ENCODE measurements at places on chromosomes 4 and X. TPM values are rescaled to one million over a fixed set of nuclear protein-coding genes. Genes with fewer than 3 reads are reported as not detected.

Gene SH3RF1
- polyA plus RNA-seq = 30.1 TPM

Gene GSTCD
- 19.8 TPM for polyA plus RNA-seq

Gene SERPINA7
- polyA plus RNA-seq = 0.22 TPM

Gene UGT2B11
- 1.8 TPM for polyA plus RNA-seq

Gene VCX2
- polyA plus RNA-seq = not detected

Gene RAB39B
- polyA plus RNA-seq = 2.8 TPM

Gene SOWAHD
- 0.40 TPM for polyA plus RNA-seq

Gene FAT1
- polyA plus RNA-seq = 236 TPM

Gene CXXC4
- polyA plus RNA-seq = 8.3 TPM

Gene NRK
- polyA plus RNA-seq = 15.1 TPM

Gene HPGD
- 73.0 TPM for polyA plus RNA-seq

Gene HMGN5
- polyA plus RNA-seq = 51.3 TPM

Gene NEUROG2
- polyA plus RNA-seq = not detected

All from right renal cortex interstitium (tissue), 3 donors.